ENCODE measurements at places on chromosomes 6 and 20.

DNA sequence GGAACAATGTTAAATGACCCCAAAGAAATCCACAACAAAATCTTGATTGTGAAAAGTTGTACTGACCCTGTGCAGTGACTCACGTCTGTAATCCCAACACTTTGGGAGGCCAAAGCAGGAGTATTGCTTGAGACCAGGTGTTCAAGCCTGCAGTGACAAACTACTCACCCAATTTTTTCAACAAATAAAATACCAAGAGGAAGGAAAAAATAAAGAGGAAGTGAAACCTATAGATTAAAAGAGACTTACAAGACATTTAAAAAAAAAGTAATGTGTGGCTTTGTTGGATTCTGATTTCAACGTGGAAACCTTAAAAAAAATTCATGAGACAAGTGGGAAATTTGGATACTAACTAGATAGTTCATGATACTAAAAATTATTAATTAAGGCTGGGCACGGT is 31.9 kb downstream of the GINS1 start:
- DNase-seq: no peak

GRCh38 chr6:156113631-156114030 is 658.0 kb upstream of the NOX3 start:
- DNase-seq: no peak

DNA sequence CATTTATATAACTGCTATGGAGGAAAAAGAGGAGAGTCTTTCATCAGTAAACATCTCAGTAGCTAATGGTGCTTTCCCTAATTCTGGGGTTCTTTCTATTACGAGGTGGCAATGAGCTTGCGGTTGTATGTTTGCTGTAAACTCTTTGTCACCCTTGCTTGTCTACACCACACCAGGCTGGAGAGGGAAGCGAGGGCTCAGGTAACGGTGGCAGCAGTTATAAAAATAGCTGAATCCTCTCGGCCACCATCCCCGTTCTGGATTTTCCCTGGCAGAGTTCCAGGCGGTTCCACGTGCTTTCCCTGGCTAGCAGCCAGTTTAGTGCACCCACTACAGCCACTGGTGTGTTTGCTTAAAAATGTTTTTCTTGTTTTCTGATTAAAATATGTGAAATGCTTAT is 39.0 kb downstream of the MAS1 start:
- DNase-seq: no peak

DNA sequence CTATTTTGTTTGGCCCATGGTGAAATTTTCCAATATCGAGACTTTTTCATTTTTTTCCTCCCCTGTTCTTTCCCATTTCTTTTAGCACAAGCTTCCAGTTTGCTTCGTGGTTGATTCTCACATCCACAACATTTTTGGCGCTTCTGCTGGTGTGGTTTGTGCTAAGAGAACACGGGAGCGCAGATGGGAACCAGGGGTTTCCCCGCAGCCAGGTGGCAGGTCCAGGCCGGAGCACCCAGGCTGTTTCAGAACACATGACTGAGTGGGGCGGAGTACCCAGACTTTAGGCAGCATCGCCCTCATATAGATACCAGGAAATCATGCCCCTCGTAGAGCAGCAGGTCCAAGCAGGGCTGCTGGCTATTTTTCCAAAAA is 58.0 kb downstream of the SYTL3 start:
- DNase-seq: peak; percentile 15

GRCh38 chr20:5918856-5919625 is 31.3 kb downstream of the TRMT6 start:
- no peak for DNase-seq

- DNase-seq: no peak
Observed at GRCh38 chr6:143880412-143880811, 16.1 kb downstream of the ZC2HC1B start.

DNA sequence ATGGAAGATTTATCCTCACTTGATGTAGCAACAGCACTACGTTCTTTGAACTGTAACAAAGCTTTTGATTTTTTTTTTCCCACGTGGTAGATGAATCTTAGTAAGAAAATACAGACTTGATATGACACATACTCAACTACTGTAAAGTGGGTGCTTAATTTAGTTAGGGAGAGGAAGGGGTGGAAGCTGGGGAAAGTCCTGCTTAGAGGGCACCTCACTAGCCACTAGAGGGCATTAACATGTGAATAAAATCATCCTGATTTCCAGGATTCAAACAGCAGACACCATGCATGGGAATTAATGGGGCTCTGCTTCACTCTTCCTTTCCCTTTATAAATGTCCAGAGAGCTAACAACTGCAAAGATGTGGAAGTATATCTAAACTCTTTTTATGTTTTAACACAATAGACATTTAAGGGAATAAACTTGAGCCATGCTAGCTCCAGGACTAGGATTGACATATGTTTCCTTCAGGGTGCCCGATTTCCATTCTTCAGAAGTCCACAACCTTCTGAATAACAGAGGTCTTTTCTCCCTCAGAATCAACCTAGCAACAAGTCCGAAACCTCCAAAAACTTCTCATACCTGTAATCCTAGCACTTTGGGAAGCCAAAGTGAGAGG is 250.1 kb downstream of the ATXN1 start:
- no peak for DNase-seq

DNA sequence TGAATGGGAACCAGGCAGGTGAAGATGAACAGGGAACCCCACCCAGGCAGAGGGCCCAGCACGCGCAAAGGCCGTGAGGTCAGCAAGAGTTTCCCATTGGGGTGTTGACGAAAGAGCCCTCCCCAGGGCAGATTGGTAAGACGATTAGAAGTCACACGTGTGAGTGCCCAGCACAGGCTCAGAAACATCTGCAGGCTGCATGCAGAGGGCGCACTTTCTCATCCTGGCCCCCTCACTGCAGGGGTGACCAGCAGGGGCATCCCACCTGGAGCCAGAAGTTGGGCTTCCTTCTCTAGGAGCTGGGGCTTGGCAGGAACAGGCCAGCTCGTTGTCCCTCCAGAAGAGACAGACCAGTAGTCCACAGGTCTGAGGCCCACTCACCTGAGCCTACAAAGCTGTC is 38.4 kb downstream of the VSTM2L start:
- DNase-seq: no peak

DNA sequence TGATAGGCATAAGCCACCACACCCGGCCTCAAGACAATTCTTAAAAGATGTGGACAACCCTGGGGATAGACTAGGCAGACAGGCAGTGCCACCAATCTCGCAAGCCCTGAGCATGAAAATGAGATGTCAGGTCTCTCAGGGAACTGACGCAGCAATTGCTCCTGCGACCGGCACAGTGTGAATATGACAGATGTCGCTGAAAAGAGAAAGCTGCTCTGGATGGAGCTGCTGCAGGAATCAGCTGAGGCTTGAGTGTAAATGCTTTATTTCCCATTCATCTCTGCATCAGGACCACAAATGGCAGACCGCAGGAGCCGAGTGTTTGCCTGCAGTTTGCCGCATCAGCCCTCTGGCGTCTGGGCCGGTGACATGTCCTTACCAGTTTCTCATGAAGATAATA is 68.4 kb downstream of the TFAP2C start:
- no peak for DNase-seq

Measured in head of caudate nucleus (tissue), 42 donors.